ENCODE measurements at places on chromosomes 12 and 14.

DNA sequence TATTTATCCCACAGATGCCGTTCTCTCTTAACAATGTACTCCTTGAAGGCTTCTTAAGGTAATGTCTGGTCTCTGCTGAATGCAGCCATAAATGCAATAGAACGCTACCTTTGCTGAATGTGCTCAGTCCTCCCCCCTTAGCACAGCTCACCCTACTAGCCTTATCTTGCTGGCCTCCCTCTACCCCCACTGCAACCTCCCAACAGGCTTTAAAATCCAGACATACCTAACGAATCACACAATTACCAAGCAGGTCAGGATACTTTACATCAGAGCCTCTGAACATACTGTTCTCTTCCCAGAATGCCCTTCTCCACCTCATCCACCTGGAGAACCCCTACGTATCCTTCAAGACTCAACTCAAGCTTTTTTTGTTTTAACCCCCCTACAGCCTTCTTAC, 51.0 kb upstream of the CRADD start:
- no peak for DNase-seq

GRCh38 chr12:56590237-56590830, 39.8 kb downstream of the BAZ2A start:
- DNase-seq = no peak

- no peak for DNase-seq
Measured at GRCh38 chr12:41709012-41709411, 435.7 kb downstream of the GXYLT1 start.

DNA sequence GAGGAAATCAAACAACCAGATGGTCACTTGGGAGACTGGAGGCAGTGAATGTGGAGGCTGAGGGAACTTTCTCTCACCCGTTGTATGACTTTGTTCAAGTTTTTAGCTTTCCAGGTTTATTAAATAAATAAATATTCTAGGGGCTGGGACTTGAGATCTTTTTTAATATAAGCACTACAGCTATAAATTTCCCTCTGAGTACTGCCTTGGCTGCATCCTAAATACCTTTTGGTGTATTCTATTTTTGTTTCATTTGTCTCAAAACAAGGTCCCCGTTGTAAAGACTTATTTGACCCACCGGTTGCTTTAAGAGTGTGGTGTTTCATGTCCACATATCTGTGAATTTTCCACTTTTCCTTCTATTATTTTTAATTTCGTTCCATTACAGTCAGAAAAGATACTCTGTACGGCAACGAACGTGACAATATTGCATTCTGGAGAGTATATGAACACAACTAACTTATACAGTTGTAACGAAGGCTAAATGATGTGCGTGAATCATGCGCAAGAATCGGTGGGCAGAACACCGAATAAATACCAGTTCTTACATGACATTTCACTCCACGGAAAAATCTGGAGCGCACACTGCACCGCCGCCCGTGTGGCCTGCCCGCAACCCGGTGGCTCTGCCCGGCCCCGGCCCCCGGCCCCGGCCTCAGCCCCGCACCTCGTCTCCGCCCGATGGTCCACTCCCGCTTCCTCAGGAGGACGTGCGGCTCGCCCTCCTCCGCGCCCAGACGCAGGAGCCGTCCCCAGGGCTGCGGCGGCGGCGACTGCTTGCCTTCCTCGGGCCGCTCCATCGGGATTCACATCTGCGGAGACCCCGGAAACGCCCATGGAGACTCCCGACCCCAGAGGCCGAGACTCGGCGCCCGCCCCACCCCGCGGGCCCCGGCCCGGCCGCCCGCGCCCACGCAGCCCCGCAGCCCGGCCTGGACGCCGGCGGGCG, 602 bp downstream of the CHFR start:
- no peak for DNase-seq

- DNase-seq = peak; percentile 24
Measured at GRCh38 chr12:92403210-92404175, 257.8 kb upstream of the BTG1 start.

GRCh38 chr14:72545411-72546311, 348.2 kb downstream of the DPF3 start:
- DNase-seq = no peak

DNA sequence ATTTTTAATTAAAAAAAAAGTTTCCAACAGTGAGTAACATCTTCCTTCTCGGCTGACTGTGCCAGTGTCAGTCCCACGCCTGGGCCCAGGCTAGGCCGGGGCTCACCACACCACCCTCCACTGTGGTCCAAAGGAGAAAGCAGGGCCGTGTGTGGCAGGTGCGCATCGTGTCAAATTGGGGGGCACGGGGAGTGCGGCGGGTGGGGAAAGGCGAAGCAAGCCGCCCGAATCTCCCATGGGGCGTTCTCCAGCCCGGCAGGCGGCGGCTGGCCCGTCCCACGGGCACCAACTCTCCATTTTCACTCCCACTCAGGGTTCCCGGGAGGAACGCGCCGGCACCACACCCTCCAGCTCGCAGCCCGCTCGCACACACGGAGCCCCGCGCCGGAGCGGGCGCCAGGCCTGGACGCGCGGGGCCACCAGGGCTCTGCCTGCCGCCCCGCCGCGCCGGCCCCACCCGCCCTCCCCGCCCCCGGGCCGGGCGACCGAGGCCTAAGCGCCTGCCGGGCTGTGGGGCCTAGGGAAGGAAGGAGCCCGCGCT, 604 bp downstream of the EEA1 start:
- DNase-seq = no peak

- DNase-seq = no peak
Measured at GRCh38 chr12:108527166-108527496, 12.1 kb downstream of the FICD start.

- no peak for DNase-seq
Measured at GRCh38 chr12:112792743-112793142, 1.2 kb downstream of the RPH3A start.

DNA sequence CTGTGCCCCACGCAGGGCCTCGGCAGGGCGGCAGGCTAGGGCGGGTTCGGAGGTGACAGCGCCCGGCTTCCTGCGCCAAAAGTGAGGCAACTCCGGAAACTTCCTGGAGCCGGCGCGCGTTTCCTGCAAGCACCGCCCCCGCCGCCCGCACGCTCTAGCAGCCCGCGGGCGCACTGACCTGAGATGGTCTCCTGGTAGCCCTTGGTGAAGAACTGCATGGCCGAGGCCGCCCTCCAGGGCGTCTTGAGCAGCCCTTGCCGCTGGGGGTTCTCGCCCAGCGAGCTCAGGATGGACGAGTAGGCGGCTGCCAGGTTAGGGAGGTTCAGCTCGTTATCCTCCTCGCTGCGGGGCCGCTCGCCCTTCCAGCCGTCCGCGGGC, 494 bp downstream of the GCH1 start:
- DNase-seq = peak; percentile 74

DNA sequence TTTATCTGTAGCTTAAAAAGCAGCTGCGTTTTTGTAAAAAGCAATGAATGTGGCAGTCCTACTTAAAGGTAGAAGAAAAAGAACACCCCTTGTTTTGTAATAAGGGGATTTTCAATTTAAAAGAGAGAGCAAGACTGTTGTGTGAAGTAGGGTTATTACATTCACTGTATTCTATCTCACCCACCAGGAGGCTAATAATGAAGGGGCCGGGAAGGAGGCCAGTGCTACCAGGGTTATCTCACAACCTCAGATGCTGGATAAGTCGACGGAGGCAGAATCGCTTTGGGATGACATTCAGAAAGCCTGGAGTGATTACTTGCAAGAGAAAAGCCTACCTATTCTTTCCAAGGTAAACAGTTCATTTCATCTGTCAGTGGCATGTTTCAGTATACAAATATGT, 97.7 kb downstream of the RMST start:
- DNase-seq = no peak

- no peak for DNase-seq
Measured at GRCh38 chr12:108076556-108076955, 52.5 kb upstream of the WSCD2 start.

GRCh38 chr12:27104546-27104945, 22.2 kb upstream of the C12orf71 start:
- DNase-seq = no peak

DNA sequence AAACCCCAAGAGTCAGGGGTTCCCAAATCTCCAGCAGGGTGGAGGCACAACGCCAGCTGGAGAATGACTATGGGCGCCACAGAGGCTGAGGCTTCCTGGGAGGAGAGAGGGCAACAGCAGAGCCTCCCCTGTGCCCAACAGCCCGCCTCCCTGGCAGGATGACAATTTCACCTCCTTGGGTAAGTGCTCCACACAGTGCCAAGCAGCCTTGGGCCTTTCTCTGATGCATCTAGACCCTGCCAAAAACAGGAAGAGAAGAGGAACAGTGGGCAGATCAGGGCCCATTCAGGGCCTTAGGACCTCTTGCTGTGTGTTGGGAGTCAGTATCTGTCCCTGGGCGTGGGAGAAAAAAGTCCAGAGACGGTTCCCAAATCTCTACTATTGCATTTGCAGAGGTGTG, 5.0 kb upstream of the OR10P1 start:
- DNase-seq = no peak

GRCh38 chr12:56212361-56212760, 9.4 kb downstream of the RNF41 start:
- DNase-seq = no peak

DNA sequence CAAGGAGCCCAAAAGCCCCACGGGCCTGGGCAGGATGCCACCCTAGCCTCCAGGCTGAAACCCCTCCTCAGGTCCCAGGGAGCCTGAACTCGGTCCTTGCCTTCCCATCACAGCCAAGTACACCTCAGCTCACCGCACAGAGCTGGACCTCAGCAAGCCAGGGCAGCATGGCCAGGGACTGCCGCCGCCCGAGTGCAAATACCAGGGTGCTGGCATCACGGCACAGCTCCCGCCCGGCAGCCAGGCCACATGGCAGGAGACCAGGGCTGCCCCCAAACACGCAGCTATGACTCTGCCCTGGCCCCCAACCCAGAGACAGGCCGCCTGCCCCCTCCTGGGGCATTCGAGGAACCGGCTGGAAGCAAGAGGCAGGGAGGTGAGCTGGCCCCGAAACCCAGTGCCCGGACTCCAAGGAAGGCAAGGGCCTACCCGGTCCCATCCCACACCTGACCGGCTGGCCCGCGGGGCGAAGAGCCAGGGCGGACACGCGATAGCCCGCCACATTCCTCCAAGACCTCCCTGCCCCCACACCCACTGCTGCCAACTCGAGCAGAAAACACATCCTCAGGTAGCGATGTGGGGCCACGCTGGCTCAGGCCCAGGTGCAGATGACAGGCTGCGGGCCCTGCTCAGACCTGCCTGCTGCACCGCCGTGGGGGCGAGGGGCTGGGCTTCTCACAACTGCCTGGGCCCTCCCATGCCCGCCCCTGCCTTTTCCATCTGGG, 2.7 kb downstream of the JAG2 start:
- no peak for DNase-seq

DNA sequence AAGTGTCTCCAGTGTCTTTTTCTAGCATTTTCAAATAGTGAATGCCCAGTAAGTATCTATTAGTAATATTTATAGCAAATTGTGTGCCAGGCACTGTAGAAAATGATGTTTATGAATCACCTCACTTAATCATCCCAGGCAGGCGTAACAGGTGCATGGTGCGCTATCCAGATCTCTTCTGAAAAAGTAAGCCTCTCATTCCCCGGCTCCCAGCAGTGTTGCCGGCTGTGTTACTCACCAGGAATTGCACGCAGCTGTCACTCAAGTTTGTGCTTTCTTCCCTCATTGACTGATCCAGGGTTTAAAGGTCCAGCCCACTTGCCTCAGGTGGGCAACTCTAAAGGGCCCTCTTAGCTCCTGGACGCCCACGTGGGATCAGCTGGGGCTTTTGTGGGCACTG, 173.8 kb upstream of the RASSF8 start:
- DNase-seq = no peak

DNA sequence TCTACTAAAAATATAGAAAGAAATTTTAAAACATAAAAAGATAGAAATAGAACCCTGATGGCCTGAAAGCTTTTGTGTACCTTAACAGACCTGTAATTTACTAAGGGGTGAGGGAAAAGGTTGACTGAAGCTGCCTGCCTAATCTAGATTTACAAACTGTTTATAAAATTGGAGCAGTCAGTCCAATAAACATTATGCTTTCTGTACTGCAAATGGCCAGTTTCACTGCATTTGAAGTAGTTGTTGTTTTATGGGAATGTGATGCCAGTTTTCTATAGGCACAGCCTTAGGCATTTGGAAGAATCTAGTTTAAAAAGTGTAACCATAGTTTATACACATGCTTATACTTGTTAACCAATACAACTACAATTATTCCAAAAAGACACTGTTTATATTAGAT, 19.1 kb downstream of the SIX1 start:
- DNase-seq = no peak

- no peak for DNase-seq
Measured at GRCh38 chr12:113697651-113698509, 226.2 kb upstream of the LHX5 start.

GRCh38 chr12:7162691-7163114, 26.8 kb upstream of the PEX5 start:
- DNase-seq = no peak

GRCh38 chr14:28121512-28122297, 644.9 kb upstream of the FOXG1 start:
- DNase-seq = no peak

DNA sequence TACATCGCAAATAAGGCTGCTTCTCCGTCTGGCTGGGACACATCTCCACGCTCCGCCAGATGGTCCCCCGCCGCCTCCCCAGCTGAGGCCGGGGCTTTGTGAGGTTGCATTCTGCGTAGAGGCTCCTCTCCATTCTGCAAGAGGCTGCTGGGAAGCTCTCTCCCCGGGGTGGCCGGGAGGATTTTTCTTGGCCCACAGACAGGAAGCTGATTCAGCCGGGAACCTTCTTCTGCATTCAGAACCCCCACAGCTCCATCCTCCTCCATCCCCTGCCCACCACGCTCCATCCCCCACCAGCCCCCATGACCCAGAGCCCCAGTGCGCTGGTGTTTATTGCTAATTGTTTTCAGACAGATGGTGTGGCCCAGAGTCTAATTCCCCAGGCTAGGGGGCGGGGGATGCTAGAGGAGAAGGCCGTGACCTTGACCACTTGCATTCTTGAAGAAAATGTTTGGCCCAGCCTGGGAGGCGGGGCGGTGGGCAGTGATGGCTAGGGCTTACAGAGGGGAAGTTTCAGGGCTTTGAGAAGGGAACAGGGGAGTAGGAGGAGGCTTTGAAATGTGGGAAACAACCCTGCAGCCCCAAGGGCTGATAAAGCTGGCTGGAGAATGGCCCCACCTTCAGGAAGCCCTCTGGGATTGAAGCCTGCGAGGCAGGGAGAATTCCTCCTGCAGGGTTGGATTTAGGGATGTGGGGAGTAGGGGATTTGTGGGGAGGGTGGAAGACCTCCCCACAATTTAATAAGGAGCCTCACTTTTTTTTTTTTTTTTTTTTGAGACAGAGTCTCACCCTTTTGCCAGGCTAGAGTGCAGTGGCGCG, 88.5 kb upstream of the NCOR2 start:
- DNase-seq = no peak

DNA sequence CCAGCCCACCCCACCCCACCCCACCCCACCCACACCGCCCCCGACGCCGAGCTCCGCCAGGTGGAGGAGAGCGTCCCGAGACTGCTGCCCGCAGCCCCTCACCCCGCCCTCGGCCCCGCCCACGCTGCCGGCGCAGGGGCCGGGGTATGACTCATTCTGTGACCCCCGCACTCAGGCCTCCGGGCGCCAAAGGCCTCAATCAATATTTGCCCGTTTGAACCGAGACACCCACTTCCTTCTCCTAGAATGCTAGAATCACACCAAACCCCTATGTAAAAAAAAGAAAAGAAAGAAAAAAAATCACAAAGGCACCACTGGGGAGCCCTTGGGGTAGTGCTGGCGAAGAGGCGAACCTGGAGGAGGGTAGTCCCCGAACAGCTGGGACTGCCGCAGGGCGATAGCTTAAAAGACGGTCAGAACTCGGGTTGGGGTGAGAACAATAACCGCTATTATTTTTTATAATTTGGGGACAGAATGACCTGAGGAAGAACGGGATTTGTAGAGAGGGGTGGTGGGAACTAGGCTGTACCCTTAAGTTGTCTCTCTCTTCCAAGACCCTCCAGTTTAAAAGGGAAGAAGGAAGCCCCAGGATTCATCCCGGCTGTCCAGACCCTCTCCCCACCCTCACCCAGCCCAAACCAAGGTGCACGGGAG, 894 bp downstream of the KRT8 start:
- DNase-seq = no peak
